Mesenchymal stem cell (in vitro differentiated cells and primary cell): ENCODE measurements at places on chromosomes 2 and 18.
A peak's percentile ranks its signal among the peaks of the same experiment; 100 is the strongest.

GRCh38 chr2:111940333-111941196, 42.2 kb downstream of the MERTK start:
- H3K27ac ChIP-seq: no peak overlapping the region
- no peaks in the 10 kb centered on the region for H3K36me3 ChIP-seq
- peaks cover 2% of the 10 kb centered on the region for H3K4me1 ChIP-seq
- no peak for DNase-seq

GRCh38 chr2:136217996-136218395, 100.0 kb upstream of the CXCR4 start:
- no peak overlapping the region for H3K4me3 ChIP-seq
- no peaks in the 10 kb centered on the region for H3K4me1 ChIP-seq
- H3K27me3 ChIP-seq: peaks cover 33% of the 10 kb centered on the region

- H3K36me3 ChIP-seq: peaks cover 89% of the 10 kb centered on the region
- H3K4me3 ChIP-seq: no peak overlapping the region
- no peaks in the 10 kb centered on the region for H3K4me1 ChIP-seq
- peak; percentile 23 for DNase-seq
Measured at GRCh38 chr2:151459358-151459757, 49.7 kb downstream of the RIF1 start.

GRCh38 chr2:197827618-197828017, 23.2 kb downstream of the PLCL1 start:
- no peak overlapping the region for H3K27ac ChIP-seq
- peak; percentile 26 for DNase-seq
- H3K36me3 ChIP-seq: no peaks in the 10 kb centered on the region
- no peak overlapping the region for H3K4me3 ChIP-seq

DNA sequence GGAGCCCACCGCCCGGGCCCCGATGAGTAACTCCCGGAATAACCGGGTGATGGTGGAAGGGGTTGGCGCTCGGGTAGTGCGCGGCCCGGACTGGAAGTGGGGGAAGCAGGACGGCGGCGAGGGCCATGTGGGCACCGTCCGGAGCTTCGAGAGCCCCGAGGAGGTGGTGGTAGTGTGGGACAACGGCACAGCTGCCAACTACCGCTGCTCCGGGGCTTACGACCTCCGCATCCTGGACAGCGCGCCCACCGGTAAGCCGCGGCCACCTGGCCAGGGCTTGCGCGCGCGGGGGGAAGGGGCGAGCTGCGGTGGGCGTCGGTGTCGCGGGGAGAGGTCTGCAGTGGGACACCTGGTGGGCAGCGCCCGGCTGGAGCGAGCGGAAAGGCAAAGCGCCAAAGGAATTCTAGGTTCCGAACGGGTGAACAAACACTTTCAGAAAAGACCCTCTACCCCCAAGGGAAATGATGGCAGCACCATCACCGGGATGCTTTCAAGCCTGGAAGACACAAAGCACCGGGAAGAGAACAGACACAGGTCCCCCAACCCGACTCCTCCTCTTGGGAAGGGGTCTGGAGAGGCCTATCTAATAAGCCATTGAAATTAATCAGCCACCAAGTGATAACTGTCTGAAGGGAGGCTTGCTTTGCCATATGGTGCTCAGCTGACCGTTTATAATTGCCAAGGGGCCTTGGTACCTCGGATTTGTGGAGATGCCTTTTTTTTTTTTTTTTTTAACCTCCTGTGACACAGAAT, 1.1 kb downstream of the MIB1 start:
- H3K4me3 ChIP-seq: peak overlapping the region; percentile 78
- no peak overlapping the region for H3K27ac ChIP-seq
- DNase-seq: peak; percentile 43
- no peaks in the 10 kb centered on the region for H3K36me3 ChIP-seq

GRCh38 chr2:182858671-182859070, 7.8 kb downstream of the FRZB start:
- DNase-seq: peak; percentile 71
- H3K4me3 ChIP-seq: no peak overlapping the region
- H3K27me3 ChIP-seq: no peaks in the 10 kb centered on the region
- no peaks in the 10 kb centered on the region for H3K36me3 ChIP-seq

GRCh38 chr2:184528119-184528518, 70.2 kb upstream of the ZNF804A start:
- no peak overlapping the region for H3K4me3 ChIP-seq
- no peak overlapping the region for H3K27ac ChIP-seq
- H3K36me3 ChIP-seq: no peaks in the 10 kb centered on the region
- no peak for DNase-seq

GRCh38 chr18:31261792-31262582, 56.0 kb upstream of the DSG1 start:
- H3K4me3 ChIP-seq: no peak overlapping the region
- H3K27ac ChIP-seq: no peak overlapping the region
- DNase-seq: peak; percentile 17
- no peaks in the 10 kb centered on the region for H3K36me3 ChIP-seq
- peaks cover 2% of the 10 kb centered on the region for H3K4me1 ChIP-seq

DNA sequence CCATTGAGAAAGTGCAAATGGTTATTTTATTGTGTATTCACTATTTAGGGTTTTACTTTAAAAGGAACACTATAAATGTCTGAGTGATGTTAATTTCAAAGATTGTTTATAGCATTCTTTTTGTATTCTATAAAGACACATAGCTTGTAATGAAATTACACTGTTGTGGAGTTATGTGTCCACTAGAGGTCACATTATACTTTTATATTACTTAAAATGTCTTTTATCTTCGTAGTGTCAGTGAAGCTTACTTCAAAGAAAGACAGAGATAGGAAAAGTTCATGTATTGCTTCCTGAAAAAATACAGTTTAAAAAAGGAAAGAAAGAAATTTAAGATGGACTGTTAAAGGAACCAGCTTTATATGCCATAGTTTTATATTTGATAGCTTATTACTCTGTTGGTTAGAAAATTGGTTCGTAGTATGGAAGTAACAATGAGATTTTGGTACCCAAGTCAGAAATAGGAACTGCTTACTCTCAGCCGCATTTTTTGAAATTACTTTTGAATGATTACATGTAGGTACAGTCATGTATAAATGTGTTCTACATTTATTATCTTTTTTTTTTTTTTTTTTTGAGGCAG, 20.5 kb downstream of the APLF start:
- no peaks in the 10 kb centered on the region for H3K4me1 ChIP-seq
- no peaks in the 10 kb centered on the region for H3K36me3 ChIP-seq
- no peaks in the 10 kb centered on the region for H3K27me3 ChIP-seq
- no peak overlapping the region for H3K27ac ChIP-seq
- H3K4me3 ChIP-seq: no peak overlapping the region
- peak; percentile 44 for DNase-seq

DNA sequence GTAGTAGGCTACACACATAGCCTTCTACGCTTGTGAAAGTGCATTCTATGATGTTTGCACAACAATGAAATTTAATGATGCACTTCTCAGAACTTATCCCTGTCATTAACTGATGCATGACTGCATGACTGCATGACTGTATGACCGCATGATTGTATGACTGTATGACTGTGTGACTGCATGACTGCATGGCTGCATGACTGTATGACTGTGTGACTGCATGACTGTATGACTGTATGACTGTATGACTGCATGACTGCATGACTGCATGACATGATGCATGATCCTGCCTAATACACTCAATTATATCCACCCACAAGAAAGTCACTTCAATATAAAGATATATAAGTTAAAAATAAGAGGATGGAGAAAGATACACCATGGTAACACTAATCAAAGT, 365.4 kb upstream of the FSIP2 start:
- H3K36me3 ChIP-seq: no peaks in the 10 kb centered on the region
- peaks cover 2% of the 10 kb centered on the region for H3K4me1 ChIP-seq
- H3K27ac ChIP-seq: no peak overlapping the region
- no peak overlapping the region for H3K4me3 ChIP-seq
- no peak for DNase-seq

DNA sequence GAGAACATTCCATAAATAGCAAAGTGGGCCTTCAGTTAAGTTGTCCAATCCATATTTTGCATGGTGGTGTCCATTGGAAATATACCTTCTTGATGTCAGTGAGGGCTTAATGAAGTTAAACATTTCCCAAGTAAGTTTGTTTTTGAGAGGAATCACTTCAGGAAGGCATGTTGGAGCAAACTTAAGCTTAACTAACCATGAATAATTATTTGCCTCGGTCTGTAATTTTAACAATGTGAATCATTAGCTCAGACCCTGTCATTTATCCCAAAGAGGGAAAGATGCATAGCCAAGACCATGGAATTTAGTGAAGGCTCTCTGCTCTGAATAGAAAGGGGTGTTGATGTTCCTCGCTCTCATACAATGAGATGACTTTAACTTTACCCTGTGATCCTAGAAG, 47.4 kb downstream of the SPATS2L start:
- peaks cover 5% of the 10 kb centered on the region for H3K4me1 ChIP-seq
- no peak overlapping the region for H3K4me3 ChIP-seq
- H3K36me3 ChIP-seq: no peaks in the 10 kb centered on the region
- H3K27ac ChIP-seq: peak overlapping the region; percentile 81
- no peaks in the 10 kb centered on the region for H3K27me3 ChIP-seq

- no peak overlapping the region for H3K27ac ChIP-seq
- no peaks in the 10 kb centered on the region for H3K27me3 ChIP-seq
- no peak overlapping the region for H3K4me3 ChIP-seq
- peaks cover 2% of the 10 kb centered on the region for H3K4me1 ChIP-seq
- H3K36me3 ChIP-seq: no peaks in the 10 kb centered on the region
- peak; percentile 40 for DNase-seq
Measured at GRCh38 chr18:23077493-23078256, 57.6 kb upstream of the CABLES1 start.

DNA sequence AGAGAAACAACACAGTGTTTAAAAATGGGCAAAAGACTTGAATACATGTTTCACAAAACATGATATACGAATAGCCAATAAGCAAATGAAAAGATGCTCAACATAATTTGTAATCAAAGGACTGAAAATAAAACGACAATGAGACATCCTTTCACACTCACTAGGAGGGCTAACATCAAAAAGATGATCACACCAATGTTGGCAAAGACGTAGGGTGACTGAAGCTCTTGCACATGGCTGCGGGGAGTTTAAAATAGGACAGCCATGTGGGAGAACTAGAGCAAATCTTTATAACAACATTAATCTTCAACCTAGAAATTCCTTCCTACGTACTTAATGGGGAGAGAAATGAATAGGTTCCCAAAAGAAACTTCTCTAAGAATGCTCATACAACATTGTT, 19.2 kb upstream of the SEH1L start:
- no peak for DNase-seq
- H3K27me3 ChIP-seq: peaks cover 11% of the 10 kb centered on the region
- no peak overlapping the region for H3K4me3 ChIP-seq
- peaks cover 5% of the 10 kb centered on the region for H3K4me1 ChIP-seq
- no peak overlapping the region for H3K27ac ChIP-seq

GRCh38 chr2:69164061-69164778, 151.2 kb downstream of the ANTXR1 start:
- DNase-seq: peak; percentile 99
- H3K27me3 ChIP-seq: no peaks in the 10 kb centered on the region
- peaks cover 19% of the 10 kb centered on the region for H3K36me3 ChIP-seq
- H3K27ac ChIP-seq: peak overlapping the region; percentile 39
- H3K4me1 ChIP-seq: peaks cover 5% of the 10 kb centered on the region

- no peak for DNase-seq
- no peaks in the 10 kb centered on the region for H3K27me3 ChIP-seq
- no peak overlapping the region for H3K27ac ChIP-seq
- no peak overlapping the region for H3K4me3 ChIP-seq
Measured at GRCh38 chr2:46735108-46735691, 180.4 kb downstream of the MCFD2 start.

- H3K4me1 ChIP-seq: no peaks in the 10 kb centered on the region
- DNase-seq: no peak
- H3K4me3 ChIP-seq: no peak overlapping the region
- H3K36me3 ChIP-seq: no peaks in the 10 kb centered on the region
Measured at GRCh38 chr2:238654479-238655197, 193.2 kb upstream of the TWIST2 start.

- H3K4me3 ChIP-seq: no peak overlapping the region
- no peaks in the 10 kb centered on the region for H3K36me3 ChIP-seq
- H3K27me3 ChIP-seq: no peaks in the 10 kb centered on the region
- peak; percentile 1 for DNase-seq
- H3K4me1 ChIP-seq: peaks cover 2% of the 10 kb centered on the region
- peak overlapping the region; percentile 0 for H3K27ac ChIP-seq
Measured at GRCh38 chr2:146873646-146874259, 971.1 kb upstream of the ACVR2A start.

- no peaks in the 10 kb centered on the region for H3K36me3 ChIP-seq
- no peaks in the 10 kb centered on the region for H3K27me3 ChIP-seq
- no peak for DNase-seq
- H3K4me1 ChIP-seq: no peaks in the 10 kb centered on the region
Measured at GRCh38 chr2:186027922-186028321, 289.3 kb downstream of the FSIP2 start.

- no peak overlapping the region for H3K27ac ChIP-seq
- no peaks in the 10 kb centered on the region for H3K36me3 ChIP-seq
- DNase-seq: no peak
- no peaks in the 10 kb centered on the region for H3K27me3 ChIP-seq
- H3K4me1 ChIP-seq: no peaks in the 10 kb centered on the region
- H3K4me3 ChIP-seq: no peak overlapping the region
Measured at GRCh38 chr2:157887946-157888345, 11.8 kb upstream of the ACVR1 start.

DNA sequence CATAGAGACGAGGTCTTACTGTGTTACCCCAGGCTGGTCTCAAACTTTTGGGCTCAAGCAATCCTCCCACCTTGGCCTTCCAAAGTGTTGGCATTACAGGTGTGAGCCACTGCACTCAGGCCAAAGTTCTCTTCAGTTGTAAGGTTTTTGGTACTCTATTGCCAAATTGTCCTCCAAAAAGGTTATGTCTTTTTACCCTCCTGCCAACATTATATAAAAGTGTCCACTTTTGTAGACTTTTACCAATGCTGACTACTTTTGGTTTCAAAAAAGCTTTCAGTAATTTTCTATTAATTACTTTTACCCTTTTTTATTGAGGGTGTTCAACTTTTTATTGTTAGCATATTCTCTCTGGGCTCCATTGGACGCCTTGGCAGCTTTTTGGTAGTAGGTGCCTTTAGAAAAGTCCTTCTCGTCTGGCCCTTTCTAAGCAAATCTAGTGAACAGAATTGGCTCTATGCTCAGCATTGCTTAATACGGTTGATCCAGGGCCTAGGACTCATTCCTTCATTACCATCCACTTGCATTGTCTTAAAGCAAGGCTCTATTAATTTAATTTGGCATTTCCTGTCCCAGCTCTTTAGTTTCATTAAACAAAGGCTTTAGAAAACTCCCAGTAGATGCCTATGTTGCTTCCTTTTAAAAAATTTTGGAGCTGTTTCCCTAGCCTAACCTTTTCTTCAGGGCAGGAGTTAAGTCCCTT, 16.7 kb upstream of the IL1A start:
- H3K4me1 ChIP-seq: peaks cover 3% of the 10 kb centered on the region
- no peak overlapping the region for H3K4me3 ChIP-seq
- no peak overlapping the region for H3K27ac ChIP-seq
- H3K27me3 ChIP-seq: no peaks in the 10 kb centered on the region
- H3K36me3 ChIP-seq: no peaks in the 10 kb centered on the region
- no peak for DNase-seq

- no peak overlapping the region for H3K4me3 ChIP-seq
- no peaks in the 10 kb centered on the region for H3K27me3 ChIP-seq
- no peak overlapping the region for H3K27ac ChIP-seq
- no peaks in the 10 kb centered on the region for H3K4me1 ChIP-seq
- H3K36me3 ChIP-seq: no peaks in the 10 kb centered on the region
- no peak for DNase-seq
Measured at GRCh38 chr2:152075461-152076050, 23.3 kb downstream of the CACNB4 start.
